ENCODE measurements at places on chromosomes 16 and 17.

DNA sequence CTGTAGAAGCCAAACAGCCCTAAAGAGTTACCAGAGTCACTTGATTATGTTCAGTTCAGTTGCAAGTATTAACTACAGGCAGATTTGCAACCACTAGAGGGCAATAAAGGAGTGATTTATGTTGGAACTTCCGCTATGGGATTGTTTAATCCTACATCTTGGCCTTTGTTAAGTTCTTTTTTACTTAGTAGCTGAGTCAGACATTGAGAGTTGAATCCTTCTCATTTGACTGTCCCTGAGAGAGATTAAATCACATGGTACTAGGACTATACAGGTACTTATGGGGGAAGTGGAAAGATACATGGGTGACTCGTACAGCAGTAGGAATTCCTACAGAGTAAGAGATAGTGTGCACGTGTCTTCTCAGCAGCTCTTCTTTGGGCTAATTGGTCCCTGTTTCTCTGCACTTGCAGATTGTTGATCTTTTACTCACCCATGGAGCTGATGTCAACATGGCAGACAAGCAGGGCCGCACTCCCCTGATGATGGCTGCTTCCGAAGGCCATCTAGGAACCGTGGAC is 40.3 kb downstream of the CYB561 start:
- peak; percentile 71 for DNase-seq

GRCh38 chr17:21209511-21210175 is 4.3 kb downstream of the TMEM11 start:
- DNase-seq: no peak

GRCh38 chr16:73304008-73304774 is 256.3 kb upstream of the ZFHX3 start:
- DNase-seq: no peak

- no peak for DNase-seq
Observed at GRCh38 chr16:86714166-86714565, 135.8 kb downstream of the FOXL1 start.

- no peak for DNase-seq
Observed at GRCh38 chr16:29698484-29699323, 19.7 kb downstream of the QPRT start.
